KG1 (cell line): ENCODE measurements at places on chromosomes 16 and 17.

- no peak for DNase-seq
Observed at GRCh38 chr16:14056970-14057369, 14.1 kb upstream of the MRTFB start.

- DNase-seq: no peak
Observed at GRCh38 chr16:14641926-14642325, 9.2 kb downstream of the BFAR start.

DNA sequence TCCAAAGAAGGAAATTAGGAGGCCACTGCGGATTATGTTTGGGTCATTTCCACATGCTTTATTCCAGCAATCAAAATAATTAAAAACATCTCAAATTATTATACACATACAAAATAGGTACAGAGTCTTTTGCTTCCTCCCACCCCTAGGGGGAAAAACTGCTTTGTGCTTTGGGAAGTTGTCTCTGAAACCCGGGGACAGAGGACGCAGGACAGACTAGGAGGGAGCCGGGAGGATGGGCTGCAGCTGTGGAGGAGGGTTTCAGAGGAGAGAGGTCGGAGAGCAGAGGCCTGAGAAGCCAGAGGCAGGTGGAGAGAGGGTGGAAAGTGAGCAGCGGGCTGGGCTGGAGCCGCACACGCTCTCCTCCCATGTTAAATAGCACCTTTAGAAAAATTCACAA is 17.4 kb downstream of the COL1A1 start:
- DNase-seq: no peak

GRCh38 chr16:58433569-58433951 is 41.3 kb downstream of the GINS3 start:
- no peak for DNase-seq

- DNase-seq: no peak
Observed at GRCh38 chr16:46884513-46885293, 541 bp downstream of the GPT2 start.

DNA sequence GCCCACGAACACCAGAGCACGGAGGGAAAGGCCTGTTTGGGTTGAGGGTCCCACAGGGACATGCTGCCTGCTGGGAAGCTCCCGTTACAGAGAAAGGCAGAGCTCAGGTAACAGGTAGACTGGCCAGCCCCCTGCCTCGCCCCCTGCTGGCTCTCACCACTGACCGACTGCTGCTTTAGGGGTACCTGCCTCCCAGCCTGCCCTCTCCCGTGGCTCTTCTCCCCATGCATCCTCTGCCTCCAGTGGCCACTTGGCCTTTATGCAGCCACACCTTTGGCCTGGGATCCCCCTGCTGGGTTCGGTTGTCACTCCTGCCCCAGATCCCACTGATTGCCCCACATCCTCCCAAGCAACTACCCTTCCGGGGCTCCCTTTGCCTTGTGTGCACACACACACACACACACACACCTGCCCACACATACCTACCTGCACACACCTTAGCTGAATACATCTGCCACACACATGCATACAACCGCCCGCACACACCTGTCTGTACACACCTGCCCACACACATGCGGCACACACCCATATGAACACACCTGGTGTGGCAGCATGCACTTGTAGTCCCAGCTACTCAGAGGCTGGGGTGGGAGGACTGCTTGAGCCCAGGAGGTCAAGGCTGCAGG is 7.1 kb downstream of the MCRIP1 start:
- no peak for DNase-seq

DNA sequence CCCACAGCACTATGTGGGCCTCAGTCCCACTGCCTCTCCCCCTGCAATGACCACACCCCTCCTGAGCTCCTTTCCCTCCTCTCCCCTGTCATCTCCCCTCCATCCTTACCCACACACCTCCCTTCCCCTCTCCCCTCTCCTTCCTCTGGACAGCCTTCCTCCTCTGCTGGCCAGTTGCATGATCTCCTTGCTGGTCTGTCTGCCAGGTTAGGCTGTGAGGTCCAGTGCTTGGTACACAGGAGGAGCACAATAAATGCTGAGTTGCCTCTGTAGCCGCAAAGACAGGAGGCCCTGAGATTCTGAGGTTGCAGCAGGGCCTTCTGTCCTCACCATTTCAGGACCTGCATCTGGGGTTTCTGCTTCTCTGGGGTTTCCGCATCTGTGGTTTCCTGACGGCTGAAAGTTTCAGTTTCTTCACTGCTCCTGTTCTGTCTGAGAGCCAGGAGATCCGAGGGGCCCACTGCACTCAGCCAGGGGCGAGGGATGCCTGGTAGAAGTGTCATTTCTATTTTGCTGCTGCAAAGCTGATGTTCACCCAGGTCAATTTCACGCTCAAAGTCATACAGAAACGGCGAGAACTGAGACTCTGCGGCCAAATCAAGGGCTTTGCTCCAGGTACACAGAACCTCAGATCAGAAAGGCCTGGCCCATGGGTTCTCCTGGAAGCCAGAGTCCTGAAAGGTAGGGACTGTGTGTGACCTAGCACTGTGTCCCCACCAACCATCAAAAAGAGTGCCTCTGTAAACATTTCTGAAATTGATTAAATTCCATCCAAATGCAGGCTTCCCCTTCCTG is 4.6 kb upstream of the SLC12A3 start:
- DNase-seq: no peak

DNA sequence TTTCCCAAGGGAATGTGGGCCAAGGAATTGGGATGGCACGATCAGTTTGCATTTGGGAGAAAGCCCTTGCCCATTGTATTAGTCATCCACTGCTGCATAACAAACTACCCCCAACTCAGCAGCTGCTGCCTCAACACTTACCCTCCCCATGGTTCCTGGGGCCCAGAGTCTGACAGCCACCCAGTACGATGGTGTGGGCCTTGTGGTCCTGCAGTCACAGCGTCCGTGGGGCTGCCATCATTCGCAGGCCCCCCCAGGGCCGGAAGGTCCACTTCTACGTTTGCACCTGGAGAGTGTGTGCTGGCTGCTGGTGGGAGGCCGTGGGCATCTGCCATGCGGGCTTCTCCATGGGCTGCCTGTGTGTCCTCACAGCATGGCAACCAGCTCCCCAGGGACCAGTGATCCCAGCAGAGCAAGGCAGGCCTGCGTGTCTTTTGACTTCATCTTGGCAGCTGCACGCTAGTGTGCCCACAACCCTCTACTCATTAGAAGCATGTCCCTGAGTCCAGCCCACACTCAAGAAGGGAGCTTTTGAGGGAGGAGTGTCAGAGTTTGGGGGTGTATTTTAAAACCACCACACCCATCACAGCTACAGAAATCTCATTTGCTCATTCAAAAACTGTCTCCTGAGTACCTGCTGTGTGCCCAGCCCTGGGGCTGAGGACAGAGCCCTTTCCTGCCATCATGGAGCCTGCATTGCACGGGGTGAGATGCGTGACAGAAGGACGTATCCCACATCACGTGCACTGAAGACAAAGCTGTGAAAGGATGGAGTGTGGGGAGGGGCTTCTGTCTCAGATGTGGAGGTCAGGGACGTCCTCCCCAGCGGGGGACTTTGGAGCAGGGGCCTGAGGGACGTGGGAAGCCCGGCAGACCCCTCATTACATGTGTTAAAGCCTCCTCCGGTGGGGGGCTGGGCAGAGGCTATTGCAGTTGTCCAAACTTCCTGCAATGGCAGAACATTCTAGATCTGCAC is 185.0 kb upstream of the ZNF469 start:
- DNase-seq: no peak

- DNase-seq: no peak
Observed at GRCh38 chr16:2840914-2841313, 10.8 kb downstream of the ZG16B start.

- DNase-seq: no peak
Observed at GRCh38 chr16:47697826-47698225, 236.7 kb downstream of the PHKB start.

DNA sequence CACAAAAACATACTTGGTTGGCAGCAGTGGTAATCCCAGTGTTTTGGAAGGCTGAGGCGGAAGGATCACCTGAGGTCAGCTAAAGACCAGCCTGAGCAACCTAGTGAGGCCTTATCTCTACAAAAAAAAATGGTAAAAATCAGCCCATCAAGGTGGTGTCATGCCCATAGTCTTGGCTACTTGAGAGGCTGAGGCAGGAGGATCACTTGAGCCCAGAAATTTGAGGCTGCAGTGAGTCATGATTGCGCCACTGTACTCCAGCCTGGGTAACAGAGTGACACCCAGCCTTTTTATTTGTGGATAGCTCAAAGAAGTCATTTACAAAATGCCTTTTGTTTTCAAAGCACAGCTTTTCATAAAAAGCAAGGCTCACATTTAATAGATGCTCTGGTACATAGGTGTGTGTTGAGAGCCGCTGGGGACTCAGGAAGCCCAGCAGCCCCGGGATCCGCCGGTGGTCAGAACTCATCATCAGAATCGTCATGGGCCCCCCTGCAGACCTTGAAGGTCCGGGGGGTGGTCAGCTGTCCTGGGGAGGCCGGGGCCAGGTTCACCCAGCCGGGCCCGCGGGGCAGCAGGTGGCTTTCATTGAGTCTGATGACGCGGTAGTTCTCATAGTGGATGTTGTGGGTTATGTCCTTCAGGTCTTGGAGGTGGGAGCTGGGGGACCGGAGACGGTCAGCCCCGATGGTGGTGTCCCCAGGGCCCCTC is 10.5 kb upstream of the ZNF500 start:
- DNase-seq: no peak

GRCh38 chr17:79220713-79221291 is 146.2 kb downstream of the ENGASE start:
- DNase-seq: no peak

GRCh38 chr17:27494192-27495091 is 38.2 kb downstream of the KSR1 start:
- DNase-seq: no peak

DNA sequence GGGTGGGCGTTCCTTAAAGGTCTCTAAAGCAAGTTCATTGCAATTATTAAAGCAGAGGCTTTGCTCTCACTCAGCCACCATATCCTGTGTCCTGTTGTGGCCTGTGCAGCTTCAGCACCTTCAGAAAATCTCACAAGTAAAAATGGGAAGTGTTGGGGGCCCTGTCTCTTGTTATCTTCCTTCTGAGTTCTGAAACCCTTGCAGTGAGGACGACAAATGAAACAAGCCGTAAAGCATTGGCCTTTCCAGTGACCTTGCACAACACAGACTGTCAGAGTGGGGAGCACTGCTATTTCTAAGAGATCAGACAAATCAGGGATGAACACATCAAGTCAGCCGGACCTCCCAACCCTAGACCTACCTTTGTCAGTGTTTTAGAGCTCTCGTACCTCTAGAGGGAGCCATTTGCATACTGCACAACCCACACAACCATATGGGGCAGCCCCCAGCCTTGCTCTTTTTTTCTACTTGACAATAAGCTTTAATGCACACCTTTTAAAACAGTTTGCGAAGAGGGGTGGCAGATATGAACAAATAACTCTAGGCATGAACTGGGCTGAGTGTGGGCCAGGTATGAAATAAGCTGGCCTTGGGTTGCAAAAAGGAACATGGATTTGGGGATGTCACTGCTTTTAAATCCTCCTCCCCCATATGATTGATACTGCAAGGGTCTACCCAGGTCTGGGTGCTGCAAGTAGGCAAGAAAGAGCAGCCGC is 89.8 kb downstream of the KATNIP start:
- DNase-seq: peak; percentile 16

DNA sequence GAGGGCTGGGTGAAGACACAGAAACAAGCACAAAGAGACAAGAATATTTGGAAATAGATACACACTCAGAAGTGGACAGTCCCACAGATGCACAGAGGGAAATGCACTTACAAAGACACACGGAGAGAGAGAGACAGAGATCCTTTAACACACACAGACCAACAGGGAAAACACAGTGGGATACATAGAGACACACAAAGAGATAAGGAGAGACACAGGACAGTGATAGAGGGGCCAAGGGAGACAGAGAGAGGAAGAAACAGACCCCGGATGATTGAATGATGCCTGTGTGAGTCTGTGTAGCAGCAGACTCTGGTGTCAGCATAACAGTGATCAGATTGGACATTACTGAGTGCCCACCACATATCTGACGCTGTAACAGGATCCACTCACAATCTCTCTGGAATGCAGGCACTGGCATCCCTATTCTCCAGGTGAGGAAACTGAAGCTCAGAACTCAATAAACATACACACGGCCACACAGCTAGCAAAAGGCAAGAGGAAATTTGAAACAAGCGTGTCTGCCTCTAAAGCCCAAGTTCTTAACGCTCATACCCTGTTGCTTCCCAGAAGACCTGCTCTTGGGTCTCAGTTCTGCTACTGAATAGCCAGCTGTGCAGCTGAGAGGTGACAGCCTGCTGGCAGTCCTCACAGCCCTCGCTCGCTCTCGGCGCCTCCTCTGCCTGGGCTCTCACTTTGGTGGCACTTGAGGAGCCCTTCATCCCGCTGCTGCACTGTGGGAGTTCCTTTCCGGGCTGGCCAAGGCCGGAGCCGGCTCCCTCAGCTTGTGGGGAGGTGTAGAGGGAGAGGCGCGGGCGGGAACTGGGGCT is 186.3 kb upstream of the NLRP1 start:
- DNase-seq: no peak

GRCh38 chr17:59534583-59534982 is 30.8 kb upstream of the DHX40 start:
- no peak for DNase-seq

DNA sequence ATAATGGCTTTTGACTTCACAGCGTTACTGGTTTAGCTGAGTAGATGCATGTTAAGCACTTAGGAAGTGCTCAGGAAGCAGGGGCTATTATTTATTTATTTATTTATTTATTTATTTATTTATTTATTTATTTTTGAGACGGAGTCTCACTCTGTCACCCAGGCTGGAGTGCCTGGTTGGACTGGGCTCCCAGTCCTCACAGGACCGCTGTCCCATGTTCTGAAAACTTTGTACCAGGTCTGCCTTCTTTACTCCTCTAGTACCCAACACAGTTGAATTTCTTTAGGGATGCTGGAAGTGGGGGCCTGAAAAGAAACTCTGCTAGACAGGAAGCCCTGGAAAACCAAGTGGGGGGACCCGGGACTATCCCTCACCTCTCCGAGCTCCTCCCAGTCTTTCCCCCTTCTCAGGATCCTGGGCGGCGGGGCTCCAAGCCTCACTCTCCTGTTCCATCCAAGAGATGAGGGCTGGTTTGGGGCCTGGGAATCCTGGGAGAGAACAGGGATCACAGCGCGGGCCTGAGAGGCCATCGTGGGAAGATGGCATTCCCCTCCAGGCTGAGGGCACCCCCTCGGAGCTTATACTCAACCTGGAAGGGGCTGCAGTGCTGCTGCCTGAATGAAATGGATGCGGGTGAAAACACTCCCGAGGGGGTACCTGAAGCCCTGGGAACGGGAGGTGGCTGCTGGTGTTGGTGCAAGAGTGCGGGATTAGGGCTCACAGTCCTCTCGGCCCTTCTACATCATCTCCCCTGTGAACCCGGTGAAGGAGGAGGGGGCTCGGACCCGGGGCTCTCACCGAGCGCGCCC is 674 bp downstream of the ZNF688 start:
- no peak for DNase-seq

- DNase-seq: no peak
Observed at GRCh38 chr16:24844101-24845030, 1.4 kb upstream of the SLC5A11 start.

GRCh38 chr17:7508145-7508544 is 24.0 kb downstream of the POLR2A start:
- DNase-seq: no peak

DNA sequence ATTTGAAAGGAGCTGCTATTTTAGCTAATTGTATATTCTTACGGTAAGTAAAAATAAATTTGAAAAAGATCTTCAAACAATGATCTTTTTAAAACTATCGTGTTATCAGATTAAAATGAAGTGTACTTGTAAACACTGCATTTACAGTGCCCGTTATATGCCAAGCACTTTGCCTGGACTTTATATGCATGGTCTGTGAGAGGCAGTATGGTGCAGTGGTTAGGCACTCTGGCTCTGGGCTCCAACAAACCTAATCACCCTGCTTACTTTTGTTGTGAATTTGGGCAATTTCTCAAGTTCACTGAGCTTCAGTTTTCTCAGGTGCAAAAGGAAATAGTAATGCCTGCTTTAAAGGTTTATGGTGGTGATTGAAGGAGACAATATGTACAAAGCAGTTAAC is 1.4 kb downstream of the PMP22 start:
- DNase-seq: no peak
